Stimulated activated CD4-positive, alpha-beta T cell treated with anti-CD3 and anti-CD28 coated beads, Interleukin-15, amount 100 ng/mL, for 1 hour (primary cell): ENCODE measurements at places on chromosomes 5 and 9.

GRCh38 chr5:108729242-108729615 lies 18.5 kb upstream of the FER start:
- no peak for DNase-seq

- DNase-seq: no peak
Observed at GRCh38 chr5:143374496-143375217, 28.8 kb downstream of the NR3C1 start.

- no peak for DNase-seq
Observed at GRCh38 chr9:18250053-18250452, 223.9 kb upstream of the ADAMTSL1 start.

GRCh38 chr9:83281306-83282255 lies 218.6 kb upstream of the RASEF start:
- DNase-seq: no peak

DNA sequence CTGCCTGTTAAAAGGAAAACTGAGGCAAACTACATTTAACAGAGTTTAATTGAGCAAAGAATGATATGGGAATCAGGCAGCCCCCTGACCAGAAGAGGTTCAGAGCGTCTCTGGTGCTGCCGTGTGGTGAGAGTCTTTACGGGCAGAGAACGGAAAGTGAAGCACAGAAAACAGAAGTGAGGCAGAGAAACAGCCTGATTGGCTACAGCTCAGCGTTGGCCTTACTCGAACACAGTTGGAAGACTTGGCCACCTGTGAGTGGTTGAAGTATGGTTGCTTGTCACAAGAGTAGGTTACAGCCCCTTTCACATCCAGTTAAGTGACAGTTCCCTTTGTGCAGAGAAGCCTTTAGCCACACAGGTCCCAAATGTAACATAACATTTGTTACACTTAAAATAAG lies 16.9 kb upstream of the FBP1 start:
- no peak for DNase-seq

GRCh38 chr9:5493679-5494511 lies 16.4 kb upstream of the PDCD1LG2 start:
- DNase-seq: no peak

DNA sequence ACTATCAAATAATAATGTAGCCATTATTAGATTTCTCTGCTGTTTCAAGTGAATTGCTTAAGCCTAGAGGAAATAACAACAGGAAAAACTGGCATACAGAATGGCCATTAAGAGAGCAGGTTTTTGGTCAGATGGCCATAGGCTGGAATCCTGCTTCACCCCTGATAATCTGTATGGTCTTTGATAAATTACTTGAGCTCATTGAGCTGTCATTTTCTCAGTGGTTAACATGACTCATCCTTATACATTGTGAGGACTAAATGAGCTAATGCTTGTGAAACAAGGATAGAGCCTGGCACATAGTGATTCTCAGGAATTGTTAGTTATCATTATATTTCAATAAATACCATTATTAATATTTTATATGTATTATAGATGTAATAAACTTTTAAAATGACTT lies 516.5 kb downstream of the KIF4B start:
- DNase-seq: no peak

DNA sequence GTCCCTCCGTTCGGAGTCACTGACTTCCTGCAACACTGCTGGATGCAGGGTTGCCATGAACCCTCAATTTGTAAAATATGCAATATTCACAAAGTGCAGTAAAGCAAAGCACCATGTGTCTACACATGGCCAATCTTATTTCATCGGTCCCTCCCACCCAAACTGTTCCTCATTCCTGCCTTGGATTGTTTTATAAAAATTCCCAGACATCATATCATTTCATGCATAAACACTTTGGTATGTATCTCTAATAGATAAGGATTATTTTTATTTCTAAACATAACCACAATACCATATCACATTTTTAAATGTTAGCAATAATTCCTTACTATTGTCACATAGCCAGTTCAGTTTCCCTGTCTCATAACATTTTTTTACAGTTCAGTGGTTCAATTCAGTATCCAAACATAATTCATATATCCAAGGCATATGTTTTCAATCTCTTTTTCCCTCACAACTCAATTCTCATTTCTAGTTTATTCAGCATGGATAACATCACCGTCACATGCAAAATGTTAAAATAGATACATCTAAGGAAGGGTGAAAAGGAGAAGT lies 82.0 kb upstream of the PCAT7 start:
- DNase-seq: no peak

DNA sequence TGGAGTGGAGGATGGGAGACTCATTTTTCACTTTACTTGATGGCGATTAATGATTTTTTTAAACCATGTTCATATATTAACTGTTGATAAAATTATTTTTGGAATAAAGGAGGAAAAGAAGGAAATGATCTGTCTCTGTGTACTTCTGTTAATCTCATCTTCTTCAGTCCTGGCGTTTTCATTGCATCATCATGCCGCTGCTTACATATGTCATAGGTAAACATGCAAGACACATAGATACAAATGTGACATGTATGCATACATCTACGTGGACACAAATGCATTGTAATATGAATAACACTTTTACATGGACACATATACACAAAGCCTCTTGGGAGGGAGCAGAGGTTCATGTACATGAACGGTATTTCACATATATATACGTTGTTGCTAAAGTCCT lies 10.0 kb downstream of the TMEM174 start:
- DNase-seq: no peak

DNA sequence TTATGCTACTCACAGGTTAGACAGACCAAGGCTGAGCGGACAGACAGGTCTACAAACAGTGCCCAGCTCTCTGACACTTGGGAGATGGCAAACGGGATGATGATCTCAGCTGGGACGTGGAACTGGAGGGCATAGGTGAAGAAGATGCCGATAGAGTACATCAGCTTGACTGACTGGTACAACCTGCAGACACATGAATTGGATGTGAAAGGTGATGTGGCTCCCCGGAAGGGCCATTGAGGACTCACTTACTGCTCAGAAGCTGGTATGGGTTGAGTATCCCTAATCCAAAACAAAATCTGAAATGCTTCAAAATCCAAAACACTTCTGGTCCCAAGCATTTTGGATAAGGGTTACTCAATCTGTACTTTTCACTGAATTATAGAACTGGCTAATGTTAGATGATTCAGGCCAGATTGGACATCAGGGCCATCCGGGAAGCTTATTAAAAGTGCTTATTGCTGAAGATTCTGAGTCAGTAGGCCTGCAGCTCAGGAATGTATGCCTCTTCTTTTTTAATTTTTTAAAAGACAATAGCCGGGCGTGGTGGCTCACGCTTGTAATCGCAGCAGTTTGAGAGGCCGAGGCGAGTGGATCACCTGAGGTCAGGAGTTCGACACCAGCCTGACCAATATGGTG lies 22.4 kb downstream of the SLC36A3 start:
- DNase-seq: no peak

DNA sequence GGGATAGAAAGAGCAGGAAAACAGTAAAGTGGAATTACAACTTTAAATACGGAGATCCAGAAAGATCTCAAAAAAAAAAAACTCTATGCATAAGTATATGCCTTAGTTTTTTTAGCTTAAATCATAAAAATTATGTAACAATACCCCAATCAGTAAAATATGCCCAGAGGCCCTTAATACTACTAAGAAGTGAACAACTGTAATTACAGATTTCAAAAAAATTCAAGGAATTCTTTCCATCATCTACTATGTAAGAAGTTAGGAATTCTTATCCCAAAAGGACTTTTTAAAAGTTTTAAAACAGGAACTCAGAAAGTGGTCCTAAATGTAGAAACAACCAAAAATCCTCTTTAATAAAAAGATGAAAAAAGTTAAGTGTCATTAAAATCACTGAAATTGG lies 111.3 kb downstream of the SSBP2 start:
- DNase-seq: no peak

DNA sequence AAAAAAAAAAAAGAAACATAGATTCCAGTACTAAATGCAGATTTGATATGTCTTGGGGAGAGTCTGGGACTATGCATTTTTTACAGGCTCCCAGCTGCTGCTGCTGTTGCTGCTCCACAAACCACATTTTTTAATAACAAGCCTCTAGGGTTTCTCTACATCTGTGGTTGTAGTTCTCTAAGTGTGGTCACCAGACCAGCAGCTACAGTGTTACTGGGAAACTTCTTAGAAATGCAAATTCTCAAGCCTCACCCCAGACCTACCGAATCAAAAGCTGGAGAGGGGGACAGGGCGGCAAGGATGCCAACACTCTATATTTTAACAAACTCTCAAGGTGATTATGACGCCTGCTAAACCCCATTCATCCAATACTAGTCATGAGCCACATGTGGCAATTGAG lies 293.4 kb upstream of the PTGER4 start:
- no peak for DNase-seq

DNA sequence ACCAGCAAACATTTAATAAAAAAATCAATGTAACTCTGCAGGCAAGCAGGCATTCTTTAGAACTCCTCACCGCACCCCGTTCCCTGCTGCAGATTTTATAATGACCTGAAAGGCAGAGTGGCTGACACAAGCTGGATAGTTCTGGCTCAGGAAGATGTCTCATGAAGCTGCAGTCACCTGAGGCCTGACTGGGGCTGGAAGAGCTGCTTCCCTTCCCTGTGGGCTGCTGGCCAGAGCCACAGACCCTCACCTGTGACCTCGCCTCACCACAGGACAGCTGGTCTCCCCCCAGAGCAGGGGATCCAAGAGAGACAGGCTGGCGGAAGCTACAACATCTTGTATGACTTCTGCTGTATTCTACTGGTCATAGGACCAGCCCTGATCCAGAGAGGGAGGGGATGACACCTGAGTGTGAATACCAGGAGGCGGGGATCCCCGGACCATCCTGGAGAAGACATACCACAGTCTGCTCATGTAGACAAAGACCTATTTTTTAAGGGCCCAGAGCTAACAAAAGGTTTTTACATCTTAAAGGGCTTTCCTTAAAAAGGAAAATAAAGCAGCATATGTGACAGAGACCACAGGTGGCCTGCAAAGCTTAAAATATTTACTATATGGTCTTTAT lies 43.9 kb downstream of the RAPGEF1 start:
- no peak for DNase-seq
